ENCODE measurements at places on chromosomes 5 and 9. TPM values are rescaled to one million over a fixed set of nuclear protein-coding genes. Genes with fewer than 3 reads are reported as not detected.
A peak's percentile ranks its signal among the peaks of the same experiment; 100 is the strongest.

DNA sequence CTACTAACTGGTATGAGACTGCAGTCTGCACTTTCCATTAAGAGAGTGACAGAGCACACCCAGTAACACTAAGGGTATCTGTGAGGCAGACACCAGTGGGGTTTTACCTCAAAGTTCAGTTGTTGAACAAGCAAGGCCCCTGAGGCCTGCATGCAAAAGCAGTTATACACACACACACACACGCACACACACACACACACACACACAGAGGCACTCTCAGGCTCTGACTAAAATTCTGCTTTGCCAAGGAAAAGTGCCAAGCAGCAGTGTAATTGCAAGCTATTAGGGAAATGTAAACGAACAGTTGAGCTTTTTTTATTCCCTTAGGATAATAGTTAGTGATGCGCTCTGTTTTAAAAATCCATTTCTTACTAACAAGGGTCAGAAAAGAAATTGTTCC is 377.1 kb downstream of the SPOCK1 start:
- peak; percentile 47 for DNase-seq

- DNase-seq: peak; percentile 82
Measured at GRCh38 chr5:124906339-124907097, 160.1 kb upstream of the ZNF608 start.

- DNase-seq: peak; percentile 30
Measured at GRCh38 chr5:177595991-177596774, 3.7 kb upstream of the B4GALT7 start.

DNA sequence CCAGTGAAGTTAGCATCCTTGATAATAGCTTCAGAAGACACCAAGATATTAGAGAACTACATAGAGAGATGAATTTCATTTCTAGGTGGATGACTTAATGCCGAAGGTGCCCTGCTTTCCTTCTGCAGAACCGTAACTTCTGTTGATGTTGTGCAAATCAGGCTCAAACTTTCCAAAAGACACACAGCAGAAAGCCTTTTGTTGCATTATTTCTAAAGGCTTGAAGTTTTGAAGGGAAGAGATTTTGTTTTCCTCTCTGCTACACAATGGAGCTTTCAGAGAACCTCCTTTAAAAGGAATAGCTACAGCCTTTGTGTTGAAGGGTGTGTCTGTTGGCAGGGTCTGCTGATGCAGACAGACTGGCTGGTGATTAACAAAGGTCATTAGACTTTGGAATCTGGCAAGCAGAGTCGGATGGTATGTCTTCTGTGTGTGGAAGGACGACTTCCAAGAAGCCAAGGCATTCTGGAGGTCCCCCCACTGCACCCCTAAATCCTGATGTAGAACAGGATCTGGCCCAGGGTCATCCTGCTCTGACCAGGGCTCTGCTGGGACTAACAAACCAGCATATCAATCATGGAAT is 57.8 kb downstream of the ZNF462 start:
- DNase-seq: peak; percentile 69

- no peak for DNase-seq
Measured at GRCh38 chr5:76755779-76756637, 40.1 kb downstream of the F2R start.

GRCh38 chr9:127714020-127714750 is 1.3 kb downstream of the PTRH1 start:
- DNase-seq: peak; percentile 40

DNA sequence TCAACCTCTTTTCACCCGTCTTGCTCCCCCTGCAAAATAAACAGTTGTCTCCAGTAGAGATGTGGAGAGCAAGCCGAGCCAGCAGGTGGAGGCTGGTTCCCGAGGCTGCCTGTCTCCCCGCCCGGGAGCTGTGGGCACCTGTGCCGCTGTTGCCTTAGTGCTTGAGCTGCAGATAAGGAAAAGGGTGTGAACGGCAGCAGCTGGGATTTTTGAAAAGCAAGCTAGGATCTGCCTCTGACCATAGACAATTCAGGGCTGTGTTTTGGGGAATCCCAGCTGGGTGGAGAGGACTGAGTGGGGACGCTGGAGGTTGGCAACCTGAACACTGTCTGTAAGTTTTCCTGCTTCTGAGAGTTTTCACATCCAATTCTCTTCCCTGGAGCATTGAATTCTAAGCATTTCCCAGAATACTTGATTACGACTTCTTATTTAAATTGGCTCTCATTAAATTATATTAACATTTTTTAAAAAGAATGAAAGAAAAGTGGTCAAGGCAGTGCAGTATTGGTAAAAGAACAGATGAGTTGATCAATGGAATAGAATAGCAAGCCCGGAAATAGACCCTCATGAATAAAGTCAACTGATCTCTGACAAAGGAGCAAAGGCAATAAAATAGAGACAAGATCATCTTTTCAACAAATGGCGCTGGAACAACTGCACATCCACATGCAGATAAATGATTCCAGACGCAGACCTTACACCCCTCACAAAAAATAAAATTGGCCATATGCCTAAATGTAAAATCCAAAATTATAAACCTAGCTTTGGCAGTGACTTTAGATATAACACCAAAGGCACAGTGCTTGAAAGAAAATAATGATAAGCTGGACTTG is 9.7 kb downstream of the WNK2 start:
- DNase-seq: no peak

DNA sequence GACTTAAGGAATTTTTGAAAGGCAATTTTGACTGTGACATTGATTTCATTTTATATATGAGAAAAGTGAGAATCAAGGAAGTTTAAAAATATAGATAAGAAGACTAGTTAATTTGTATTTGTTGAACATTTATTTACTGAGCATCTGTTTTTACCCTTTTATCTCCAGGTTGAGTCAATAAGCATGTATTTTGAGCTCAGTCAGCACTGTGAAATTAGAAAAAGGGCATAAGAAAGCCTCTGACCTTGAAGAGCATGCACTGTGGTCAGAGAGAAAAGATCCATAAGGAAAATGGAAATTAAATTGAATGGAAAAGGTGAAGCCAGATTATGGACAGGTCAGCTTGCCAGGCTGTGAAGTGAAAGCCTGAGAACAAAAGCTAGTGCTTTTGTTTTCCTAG is 44.4 kb downstream of the ELL2 start:
- DNase-seq: no peak

GRCh38 chr9:11072176-11072575 is 459.4 kb upstream of the PTPRD start:
- DNase-seq: no peak

- no peak for DNase-seq
Measured at GRCh38 chr9:70127540-70128416, 84.1 kb downstream of the MAMDC2 start.

DNA sequence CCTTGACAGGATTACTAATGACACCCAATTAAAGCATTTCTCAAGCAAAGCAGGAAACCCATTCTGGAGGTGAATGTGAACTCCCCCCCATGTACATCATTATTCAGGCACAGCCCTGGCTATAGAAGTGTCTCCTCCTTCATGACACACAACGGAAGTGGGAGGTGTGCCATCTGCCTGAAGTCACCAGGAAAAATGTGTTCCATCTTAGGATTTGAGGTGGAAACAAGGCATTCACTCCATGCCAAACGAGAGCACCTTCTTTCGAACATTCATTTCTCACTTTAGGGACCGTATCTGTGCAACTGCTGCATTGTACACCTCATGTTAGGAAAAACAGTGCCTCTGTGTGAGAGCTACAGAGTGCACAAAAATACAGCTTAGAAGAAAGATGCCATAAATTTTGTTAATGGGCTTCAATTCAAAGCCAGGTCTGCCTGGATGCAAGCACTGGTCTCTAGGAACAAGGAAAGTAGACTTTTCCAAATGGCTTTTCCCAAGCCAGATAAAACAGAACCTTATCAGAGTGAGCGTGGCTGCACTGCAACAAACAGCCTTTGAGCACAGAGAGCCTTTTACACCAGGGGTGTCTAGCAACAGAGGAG is 19.4 kb downstream of the GOLM1 start:
- peak; percentile 50 for DNase-seq

DNA sequence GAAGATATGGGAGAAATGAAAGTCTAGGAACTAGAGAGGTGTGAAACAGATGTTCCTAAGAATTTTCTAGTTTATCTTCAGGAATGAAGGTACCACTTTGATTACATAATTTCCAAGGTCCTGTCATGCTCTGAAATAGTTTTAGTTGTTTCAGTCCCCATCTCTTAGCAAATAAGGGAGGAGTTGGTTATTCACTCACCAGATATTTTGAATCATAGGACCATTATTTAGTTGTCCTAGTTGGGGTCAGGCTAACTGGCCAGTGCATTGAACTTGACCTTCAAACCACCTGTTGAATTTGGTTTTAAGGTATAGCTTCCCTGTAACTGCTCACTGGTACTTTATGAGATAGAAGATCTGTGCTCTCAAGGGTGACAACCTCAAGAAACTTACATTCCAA is 53.9 kb upstream of the TNFAIP8 start:
- DNase-seq: peak; percentile 40

DNA sequence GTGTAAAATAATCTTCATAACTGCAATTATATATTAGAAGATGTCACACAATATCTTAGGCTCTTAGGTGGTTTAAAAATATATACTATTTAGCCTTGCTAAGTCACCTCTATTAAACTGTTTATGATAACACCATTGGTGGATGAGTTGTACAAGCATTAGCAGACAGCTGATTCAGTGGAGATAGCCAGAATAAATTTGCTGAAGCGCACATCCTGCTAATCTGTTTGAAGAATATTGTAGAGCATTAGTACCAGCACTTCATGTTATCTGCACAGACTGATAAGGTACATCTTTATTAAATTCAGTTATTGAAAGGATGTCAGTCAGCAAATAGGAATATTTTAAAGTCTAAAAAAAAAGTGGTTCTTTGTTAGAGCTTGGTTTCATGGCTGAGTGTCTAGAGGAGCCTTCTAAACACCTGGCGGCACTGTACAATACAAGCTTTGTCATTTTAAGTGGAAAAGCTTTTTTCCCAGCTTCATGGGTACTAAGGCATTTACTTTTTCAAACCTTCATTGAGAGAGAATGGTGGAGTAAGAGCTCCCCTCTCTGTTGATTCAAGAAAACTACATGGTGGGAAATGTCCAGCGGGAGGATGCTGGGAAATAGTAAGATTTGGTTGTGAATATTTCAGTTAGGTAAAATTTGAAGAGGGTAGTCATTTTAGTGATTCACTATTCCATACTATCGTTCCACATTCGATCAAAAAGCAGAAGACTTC is 275.1 kb downstream of the SLF1 start:
- peak; percentile 47 for DNase-seq

- DNase-seq: no peak
Measured at GRCh38 chr5:90097082-90097477, 312.5 kb downstream of the CETN3 start.

GRCh38 chr5:147485046-147485445 is 24.8 kb downstream of the DPYSL3 start:
- DNase-seq: peak; percentile 84

C9orf153 gene
- not detected for total RNA-seq

PCDHGA5 gene
- total RNA-seq: 0.86 TPM

IFNB1 gene
- not detected for total RNA-seq

Data from GM23248 (cell line).